Mesothelial cell of epicardium (in vitro differentiated cells): ENCODE measurements at places on chromosomes 1 and 21.
A peak's percentile ranks its signal among the peaks of the same experiment; 100 is the strongest.

DNA sequence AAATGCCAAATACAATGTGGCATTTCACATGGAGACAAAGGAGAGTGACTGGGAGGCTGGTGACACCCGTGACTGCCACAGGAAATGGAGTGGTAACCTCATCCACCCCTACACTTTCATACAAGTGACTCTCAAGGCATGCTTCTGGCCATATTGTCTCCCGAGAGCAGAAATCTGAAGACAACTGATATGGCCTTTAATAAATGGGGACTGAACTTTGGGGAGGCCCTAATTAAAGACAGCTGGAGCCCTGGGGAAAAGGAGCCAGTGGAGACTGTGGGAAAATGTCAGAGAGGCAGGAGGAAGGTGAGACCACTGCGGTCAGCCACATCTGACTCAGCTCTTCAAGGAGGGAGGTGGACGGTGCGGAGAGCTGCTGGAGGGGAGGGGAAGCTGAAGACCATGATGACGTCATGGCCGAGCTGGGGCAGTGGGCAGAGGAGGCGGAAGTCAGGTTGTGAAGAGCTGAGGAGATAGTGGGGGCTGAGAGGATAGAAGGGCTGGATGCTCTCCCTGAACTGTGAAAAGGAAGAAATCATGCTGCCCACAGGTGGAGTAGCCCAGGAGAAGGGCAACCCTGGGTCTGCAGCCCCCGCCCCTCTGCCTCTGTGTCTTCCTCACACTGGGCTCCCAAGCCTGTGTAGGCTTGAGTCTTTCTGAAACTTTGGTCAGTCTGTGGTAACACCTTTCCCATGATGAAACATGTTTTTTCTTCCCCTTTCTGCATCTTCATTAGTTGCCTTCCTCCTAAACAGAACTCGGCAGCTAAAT is 14.0 kb upstream of the NCF2 start:
- DNase-seq = no peak

- peak; percentile 50 for DNase-seq
Measured at GRCh38 chr1:59146651-59147358, 150.1 kb upstream of the FGGY start.

- no peak for DNase-seq
Measured at GRCh38 chr1:179121159-179121938, 39.5 kb downstream of the TOR3A start.

GRCh38 chr1:29736582-29737188 is 500.4 kb downstream of the PTPRU start:
- DNase-seq = peak; percentile 54

DNA sequence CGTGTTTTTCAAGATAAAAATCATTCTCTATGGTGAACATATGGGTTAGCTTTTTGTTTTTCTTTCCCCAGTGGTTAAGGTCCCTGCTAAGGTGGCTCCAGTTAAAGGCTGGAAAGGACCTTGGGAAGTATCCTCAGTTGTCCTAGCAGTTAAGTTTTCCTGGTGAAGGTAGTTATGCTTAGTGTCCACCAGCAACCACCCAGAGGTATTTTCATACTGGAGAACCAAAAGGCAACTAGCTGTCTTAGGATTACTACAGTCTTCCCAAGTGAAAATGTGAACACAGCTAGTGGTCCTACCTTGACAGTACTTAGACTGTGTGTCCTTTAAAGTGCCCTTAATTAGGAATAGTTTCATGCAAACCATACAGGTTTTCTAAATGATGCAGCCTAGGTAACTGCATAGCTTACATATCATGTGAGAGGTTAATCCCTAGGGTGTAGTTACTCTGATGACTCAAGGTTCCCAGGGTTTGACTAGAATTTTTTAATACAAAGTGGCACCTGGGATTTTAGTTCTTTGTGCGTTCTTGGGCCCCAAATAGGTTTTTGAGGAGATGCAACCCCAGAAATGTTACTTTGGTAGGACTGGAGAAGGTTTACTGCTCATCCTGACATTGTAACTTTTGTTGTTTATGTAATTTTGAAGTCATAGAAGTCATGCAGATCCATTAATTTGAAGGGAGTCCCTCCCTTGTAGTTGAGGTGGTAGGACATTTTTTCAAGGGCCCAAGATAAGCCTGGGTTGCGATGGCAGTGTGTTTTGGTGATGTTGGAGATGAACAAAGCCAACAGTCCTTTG is 36.5 kb downstream of the YY1AP1 start:
- no peak for DNase-seq

DNA sequence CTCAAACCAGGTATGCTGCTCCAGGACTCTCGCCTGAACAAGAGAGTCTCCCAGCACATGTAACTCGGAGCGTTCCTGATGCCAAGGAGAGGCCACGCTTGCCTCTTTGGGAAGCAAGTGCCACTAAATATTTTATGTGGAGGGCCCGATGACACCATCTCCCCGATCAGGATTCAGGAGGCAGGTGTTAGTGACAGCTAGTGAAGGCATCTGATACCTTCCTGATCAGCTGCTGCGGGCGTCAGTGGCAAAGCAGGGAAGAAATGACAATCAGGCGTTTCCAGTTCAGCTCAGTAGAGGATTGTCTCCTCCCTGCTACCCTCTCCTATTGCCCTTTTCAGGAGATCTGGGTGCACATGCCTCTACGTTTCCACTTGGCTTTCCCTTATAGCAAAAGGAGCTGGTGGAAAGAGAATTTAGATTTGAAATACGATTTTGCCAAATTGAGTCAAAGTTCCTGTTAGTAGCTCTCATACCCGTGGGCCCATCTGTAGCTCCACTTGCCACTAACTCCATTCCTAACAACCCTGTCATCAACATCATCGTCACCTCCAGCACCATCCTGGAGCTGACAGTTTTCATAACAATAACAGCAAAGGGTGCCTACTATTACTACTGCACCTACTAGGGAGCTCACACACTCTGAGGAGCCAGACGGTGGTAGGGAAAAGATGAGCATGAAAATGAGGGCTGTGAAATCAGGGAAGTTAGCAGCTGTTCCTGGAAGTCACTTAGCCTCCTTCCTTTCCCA is 21.6 kb downstream of the PLXNA2 start:
- DNase-seq = no peak

- DNase-seq = no peak
Measured at GRCh38 chr1:56531624-56532349, 47.6 kb downstream of the PLPP3 start.

DNA sequence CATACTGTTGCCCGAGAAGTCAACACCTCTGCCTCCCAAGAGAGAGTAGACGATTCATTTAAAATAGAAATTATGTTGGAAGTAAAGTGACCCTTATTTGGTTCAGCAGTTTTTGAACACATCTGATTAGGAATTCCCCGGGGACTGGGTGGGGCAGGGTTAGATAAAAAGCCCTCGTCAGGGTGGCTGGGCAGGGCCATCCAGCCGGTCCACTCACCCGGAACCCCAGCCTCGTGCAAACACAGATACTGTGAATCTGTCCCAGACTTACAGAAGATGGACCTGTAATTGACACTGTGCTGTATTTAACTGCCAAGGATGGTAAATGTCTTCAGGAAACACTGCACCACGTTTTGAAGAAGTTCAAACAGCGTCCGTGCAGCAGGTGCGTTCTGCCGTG is 63.7 kb downstream of the PRDM16 start:
- DNase-seq = no peak

DNA sequence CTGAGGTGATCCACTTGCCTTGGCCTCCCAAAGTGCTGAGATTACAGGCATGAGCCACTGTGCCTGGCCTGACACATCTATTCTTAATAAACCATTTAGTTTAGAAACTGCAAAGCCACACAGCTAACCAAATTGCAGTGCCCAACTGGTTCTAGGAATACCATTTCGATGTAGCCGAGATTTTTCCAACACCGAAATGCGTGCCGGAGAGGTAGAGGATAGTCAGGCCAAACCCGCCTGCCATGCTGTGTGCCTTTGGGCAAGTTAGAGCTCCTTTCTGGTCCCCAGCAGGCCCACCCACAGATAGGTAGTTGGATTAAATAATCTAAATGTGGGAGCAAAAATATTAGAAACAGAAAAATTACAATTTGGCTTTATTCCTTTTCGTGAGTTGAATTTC is 254.4 kb downstream of the FOXD2 start:
- no peak for DNase-seq

DNA sequence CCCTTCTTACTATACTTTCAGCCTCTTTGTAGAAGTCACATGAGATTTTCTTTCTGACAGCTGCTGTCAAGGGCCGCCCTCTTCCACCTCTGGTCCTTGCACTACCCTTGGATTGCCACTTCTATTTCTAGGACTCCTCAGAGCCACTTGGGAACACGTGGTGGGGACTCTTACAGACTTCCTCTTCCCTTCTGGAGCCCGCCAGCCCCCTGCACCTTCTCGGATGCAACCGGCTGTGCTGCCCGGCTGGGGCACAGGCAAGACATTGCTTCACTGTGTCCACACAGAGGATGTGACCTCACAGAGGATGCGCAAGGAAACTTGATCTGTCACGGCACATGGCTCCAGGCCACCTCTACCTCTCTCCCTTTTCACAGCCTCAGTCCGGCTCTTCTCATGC is 2.4 kb upstream of the IKBKE start:
- DNase-seq = no peak

- no peak for DNase-seq
Measured at GRCh38 chr21:18041012-18041411, 203.6 kb upstream of the CHODL start.

DNA sequence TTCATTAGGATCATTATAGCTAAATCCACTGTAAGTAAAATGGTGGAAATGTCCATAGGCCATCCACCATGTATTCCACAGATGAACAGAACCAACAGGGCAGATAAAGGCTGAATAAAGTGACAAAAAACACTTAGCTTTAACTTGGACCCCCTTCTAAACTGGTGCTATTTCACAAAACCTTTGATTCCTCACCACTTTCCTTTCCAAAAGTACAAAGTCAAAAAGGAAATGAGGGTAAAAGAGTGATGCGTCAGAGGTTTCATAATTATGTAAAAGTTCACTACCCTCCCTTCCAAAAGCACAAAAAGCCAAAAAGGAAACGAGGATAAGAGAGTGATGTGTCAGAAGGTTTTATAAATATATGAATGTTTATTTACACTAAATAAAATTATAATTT is 172.2 kb downstream of the TBX15 start:
- DNase-seq = no peak

DNA sequence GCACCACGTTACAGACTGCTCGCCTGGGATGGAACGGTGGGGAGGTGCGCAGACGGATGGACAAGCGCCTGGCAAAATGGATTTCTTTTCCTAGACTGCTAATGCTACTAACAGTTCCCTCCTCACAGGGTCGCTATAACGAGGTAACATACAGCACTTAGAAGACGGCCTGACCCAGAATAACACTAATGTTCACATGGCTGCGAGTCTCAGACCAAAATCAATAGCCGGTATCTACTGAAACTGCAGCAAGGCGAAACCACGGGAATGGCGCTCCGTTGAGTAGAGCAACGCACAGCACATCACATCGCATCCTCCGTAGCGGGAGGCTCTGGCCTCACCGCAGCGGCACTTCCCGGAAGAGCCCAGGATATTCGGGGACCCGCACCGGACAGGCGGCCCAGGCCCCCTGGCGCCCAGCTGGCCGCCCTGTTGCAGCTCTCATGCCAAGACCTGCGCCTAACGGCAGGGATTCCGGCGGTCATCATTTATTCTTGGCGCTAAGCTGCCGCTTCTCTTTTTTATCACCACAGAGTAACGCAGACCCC is 46.6 kb downstream of the VPS26C start:
- no peak for DNase-seq

DNA sequence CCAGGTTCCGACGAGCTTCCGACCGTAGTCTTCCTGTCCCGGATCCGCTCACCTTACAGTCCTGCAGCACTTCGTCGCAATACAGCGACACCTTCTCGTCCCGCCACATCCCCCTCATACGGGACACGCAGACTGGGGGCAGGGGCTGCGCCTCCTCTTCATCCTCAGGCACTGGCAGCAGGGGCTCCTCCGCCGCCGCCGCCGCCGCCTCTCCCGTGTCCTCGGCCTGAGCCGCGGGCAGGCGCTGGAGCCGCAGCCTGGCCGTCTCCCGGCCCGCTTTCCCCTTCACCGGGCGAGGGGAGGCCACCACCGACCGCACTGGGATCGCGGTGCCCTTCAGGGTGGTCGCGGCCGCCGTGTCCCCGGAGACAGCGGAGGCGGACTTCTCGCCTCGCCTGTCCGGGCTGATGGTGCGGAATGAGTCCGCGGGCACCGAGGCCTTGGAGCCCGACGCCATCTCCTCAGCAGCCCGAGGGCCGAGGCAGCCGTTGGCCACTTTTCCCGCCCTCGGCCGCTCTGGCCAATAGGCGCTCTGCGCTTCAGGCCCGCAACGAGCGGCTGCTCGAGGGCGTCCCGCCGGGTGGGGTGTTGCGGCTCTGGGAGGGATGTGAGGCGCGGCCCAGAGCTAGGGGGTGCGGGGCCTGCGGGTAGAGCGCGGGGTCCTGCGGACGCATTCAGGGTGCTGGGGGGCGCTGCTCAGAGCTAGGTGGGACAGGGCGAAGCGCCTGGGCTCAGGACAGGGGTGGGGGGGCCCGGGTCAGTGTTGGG is at the start of gene SHCBP1L:
TSS of gene SHCBP1L (minus strand) at position 490 of the 768 bp plus-strand sequence. CDS start at position 457, 33 bp downstream.
- no peak for DNase-seq

DNA sequence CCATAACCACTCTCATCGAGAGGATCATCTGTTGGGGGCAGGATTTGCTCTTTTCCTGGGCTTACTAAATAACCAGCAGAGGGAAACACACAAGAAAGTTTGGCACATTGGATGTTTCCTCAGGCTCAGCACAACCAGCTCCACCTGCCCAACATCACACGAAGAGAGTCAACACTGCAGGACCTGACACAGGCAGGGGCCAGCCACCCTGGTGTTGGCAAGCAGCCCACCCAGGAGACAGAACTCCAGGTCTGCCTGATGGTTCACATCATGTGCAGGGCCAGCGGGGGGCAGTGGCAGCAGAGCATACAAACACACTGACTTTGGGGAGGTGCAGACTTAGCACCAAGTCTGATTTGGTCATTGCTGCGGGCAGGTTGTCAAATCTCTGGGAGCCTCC is 182.3 kb upstream of the GALNT2 start:
- no peak for DNase-seq

GRCh38 chr1:109240158-109241152 is 8.9 kb upstream of the CELSR2 start:
- DNase-seq = no peak

GRCh38 chr1:218433744-218434143 is 88.6 kb downstream of the TGFB2 start:
- DNase-seq = no peak

- no peak for DNase-seq
Measured at GRCh38 chr1:37692834-37693175, 489 bp downstream of the CDCA8 start.

GRCh38 chr1:228282329-228283042 is 74.6 kb downstream of the OBSCN start:
- DNase-seq = peak; percentile 16

DNA sequence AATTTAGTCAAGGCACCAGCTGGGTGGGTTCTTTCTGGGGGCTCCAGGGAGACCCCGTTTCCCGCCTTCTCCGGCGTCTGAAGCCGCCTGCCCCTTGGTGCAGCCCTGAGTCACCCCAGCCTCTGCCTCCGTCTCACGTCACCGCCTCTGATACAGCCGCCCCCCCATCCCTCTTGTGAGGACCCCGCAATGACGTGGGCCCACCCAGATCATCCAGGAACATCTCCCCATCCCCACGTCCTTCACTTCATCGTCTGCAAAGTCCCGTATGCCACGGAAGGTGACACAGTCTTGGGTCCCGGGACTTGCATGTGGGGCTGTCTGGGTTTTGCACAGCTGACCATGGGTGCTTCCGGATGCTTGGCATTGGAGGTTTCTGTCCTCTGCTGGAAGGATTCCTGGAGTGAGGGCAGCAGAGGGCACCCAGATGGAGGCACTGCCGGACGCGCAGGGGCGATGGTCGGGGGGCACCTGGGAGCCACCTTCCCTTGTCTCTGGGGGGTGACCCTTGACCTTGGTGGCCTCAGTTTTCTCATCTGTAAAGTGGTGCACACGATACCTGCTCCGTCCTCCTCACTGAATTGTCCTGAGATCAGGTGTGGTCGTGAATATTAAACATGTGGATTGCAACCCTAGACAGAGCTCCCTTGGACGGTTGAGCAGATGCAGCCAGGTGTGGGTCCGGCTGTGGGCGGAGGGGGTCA is 58.8 kb downstream of the PRKCZ start:
- DNase-seq = no peak
